Esophagus squamous epithelium (tissue), 5 donors: ENCODE measurements at places on chromosomes 12 and 14.
A peak's percentile ranks its signal among the peaks of the same experiment; 100 is the strongest.

- peaks cover 3% of the 10 kb centered on the region for H3K4me1 ChIP-seq
- no peak overlapping the region for H3K4me3 ChIP-seq
- no peak overlapping the region for H3K27ac ChIP-seq
- no peak for DNase-seq
- H3K27me3 ChIP-seq, result no peaks in the 10 kb centered on the region
These were observed 90.2 kb downstream of the NTN4 start for GRCh38 chr12:95700316-95700785.

DNA sequence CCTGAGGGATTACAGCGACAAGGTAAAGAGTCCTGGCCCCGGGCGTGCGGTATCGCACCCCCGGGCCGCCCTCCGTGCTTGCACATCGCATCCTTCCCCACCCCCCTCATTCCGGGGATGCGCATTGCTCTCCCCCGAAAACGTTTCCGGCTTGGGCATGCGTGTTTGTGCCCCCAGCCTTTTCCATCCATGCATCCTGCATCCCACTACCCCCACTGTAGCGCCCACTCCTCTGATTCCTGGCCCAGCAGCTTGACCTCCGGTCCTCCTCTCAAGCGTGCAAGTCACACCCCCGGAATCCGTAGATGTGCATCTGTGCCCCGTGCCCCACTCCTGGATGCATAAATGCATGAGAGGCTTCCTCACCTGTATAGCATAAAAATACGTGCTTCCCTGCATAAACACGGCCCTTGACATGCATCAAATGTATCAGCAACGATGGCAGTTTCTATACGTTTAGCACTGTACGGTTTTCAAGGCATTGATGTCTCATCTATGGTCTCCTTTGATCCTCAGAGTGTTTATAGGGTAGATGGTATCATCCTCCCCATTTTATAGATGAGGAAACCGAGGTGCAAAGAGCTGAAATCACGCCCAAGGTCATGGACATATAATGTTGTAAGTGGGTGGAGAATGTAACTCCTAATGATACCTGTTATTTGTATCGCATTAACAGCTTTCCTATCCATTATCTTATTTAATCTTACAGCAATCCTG lies 484 bp downstream of the RIC8B start:
- peaks cover 25% of the 10 kb centered on the region for H3K4me1 ChIP-seq
- no peak for DNase-seq
- no peaks in the 10 kb centered on the region for H3K27me3 ChIP-seq
- H3K27ac ChIP-seq, result peak overlapping the region; percentile 97
- H3K4me3 ChIP-seq, result peak overlapping the region; percentile 98
- H3K36me3 ChIP-seq, result no peaks in the 10 kb centered on the region

- peaks cover 15% of the 10 kb centered on the region for H3K36me3 ChIP-seq
- H3K27me3 ChIP-seq, result no peaks in the 10 kb centered on the region
- DNase-seq, result no peak
- peaks cover 53% of the 10 kb centered on the region for H3K4me1 ChIP-seq
- H3K27ac ChIP-seq, result no peak overlapping the region
- no peak overlapping the region for H3K4me3 ChIP-seq
These were observed 7.1 kb downstream of the PTHLH start for GRCh38 chr12:27965411-27965810.

- no peaks in the 10 kb centered on the region for H3K4me1 ChIP-seq
- no peak overlapping the region for H3K27ac ChIP-seq
- no peak overlapping the region for H3K4me3 ChIP-seq
- H3K36me3 ChIP-seq, result no peaks in the 10 kb centered on the region
These were observed 51.3 kb upstream of the RERGL start for GRCh38 chr12:18141048-18141982.

GRCh38 chr12:49296836-49297694 lies 2.1 kb downstream of the PRPH start:
- peaks cover 29% of the 10 kb centered on the region for H3K27me3 ChIP-seq
- peaks cover 27% of the 10 kb centered on the region for H3K4me1 ChIP-seq
- no peaks in the 10 kb centered on the region for H3K36me3 ChIP-seq
- H3K4me3 ChIP-seq, result peak overlapping the region; percentile 58

GRCh38 chr14:76946753-76947077 lies 81.8 kb downstream of the IRF2BPL start:
- H3K27me3 ChIP-seq, result no peaks in the 10 kb centered on the region
- no peaks in the 10 kb centered on the region for H3K36me3 ChIP-seq
- no peak overlapping the region for H3K4me3 ChIP-seq
- peak overlapping the region; percentile 91 for H3K27ac ChIP-seq

DNA sequence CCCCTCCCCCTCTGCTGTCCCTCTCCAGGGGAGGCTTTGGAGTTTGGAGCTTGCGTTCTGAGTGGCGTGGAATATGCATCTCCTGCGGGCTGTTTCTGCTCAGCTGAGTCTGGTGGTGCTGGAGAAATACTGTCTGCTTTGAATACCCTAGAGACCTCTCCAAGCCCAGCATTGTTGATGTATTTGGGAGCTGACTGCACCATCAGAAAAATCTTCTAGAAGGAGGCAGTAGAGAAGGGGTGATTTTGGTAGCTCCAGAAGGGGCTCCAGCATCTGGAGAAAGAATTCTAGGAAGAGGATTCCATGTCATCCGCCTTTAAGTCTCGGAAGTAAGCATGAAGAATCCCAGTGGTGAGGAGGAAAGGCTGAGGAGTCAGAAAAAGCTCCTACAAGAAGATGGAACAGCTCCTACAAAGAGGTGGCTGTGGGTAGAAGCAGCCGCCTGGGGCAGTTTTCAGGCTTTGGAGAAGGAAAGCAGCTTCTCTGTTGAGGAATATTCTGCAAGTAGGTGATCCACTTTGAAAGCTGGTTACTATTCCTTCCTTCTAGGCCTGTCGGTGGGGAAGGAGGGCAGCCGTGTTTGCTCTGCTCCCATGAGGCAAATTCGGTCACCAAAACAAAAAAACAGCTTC lies 9.7 kb downstream of the MLXIP start:
- H3K27ac ChIP-seq, result peak overlapping the region; percentile 47
- H3K4me3 ChIP-seq, result no peak overlapping the region
- peaks cover 35% of the 10 kb centered on the region for H3K36me3 ChIP-seq
- H3K4me1 ChIP-seq, result peaks cover 44% of the 10 kb centered on the region
- DNase-seq, result no peak

- no peak for DNase-seq
- no peaks in the 10 kb centered on the region for H3K27me3 ChIP-seq
- H3K27ac ChIP-seq, result no peak overlapping the region
- no peaks in the 10 kb centered on the region for H3K4me1 ChIP-seq
These were observed 373.4 kb downstream of the NUAK1 start for GRCh38 chr12:105765053-105766014.

DNA sequence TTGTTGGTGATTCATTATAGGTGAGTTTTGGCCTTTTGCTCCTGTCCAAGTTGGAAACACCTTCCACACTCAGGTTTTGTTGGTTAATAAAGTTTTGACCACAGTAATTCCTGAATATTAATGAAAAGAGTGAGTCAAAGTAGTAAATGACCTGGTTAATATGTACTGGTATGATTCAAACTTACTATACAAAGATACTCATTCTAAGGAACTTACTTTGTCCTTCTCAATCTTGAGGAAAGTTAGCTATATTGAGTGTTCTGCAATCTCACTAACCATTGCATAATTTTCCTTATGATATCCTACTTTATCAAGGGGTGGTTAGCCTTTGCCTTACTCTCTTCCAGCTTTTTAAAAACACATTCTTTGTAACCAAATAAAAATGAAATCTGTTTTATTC lies 20.9 kb upstream of the HECTD1 start:
- H3K4me1 ChIP-seq, result peaks cover 17% of the 10 kb centered on the region
- no peak overlapping the region for H3K4me3 ChIP-seq
- DNase-seq, result no peak

GRCh38 chr12:96404696-96405095 lies 4.5 kb upstream of the CDK17 start:
- no peak for DNase-seq
- H3K4me3 ChIP-seq, result no peak overlapping the region
- peaks cover 20% of the 10 kb centered on the region for H3K4me1 ChIP-seq
- no peaks in the 10 kb centered on the region for H3K27me3 ChIP-seq

GRCh38 chr12:16526693-16527092 lies 79.3 kb downstream of the LMO3 start:
- no peaks in the 10 kb centered on the region for H3K27me3 ChIP-seq
- H3K36me3 ChIP-seq, result no peaks in the 10 kb centered on the region
- H3K27ac ChIP-seq, result no peak overlapping the region

GRCh38 chr12:113448873-113449272 lies 22.8 kb downstream of the LHX5 start:
- H3K27me3 ChIP-seq, result no peaks in the 10 kb centered on the region
- H3K27ac ChIP-seq, result no peak overlapping the region
- DNase-seq, result no peak
- H3K4me3 ChIP-seq, result no peak overlapping the region
